ENCODE measurements at places on chromosomes 2 and 18. TPM values are rescaled to one million over a fixed set of nuclear protein-coding genes. Genes with fewer than 3 reads are reported as not detected.
A peak's percentile ranks its signal among the peaks of the same experiment; 100 is the strongest.

The MATN3 gene
- 0.23 TPM for total RNA-seq

The RBBP8 gene
- total RNA-seq, result 3.9 TPM

The CD8B gene
- total RNA-seq, result 139 TPM

The SLC5A7 gene
- not detected for total RNA-seq

The GALNT1 gene
- 34.2 TPM for total RNA-seq

The GALNT14 gene
- total RNA-seq, result not detected

GRCh38 chr2:10554961-10555809 lies 107.1 kb upstream of the ODC1 start:
- no peak for DNase-seq
- H3K4me3 ChIP-seq, result no peak overlapping the region
- no peaks in the 10 kb centered on the region for H3K4me1 ChIP-seq
- H3K27ac ChIP-seq, result no peak overlapping the region
- H3K27me3 ChIP-seq, result no peaks in the 10 kb centered on the region

- no peaks in the 10 kb centered on the region for H3K27me3 ChIP-seq
- H3K36me3 ChIP-seq, result no peaks in the 10 kb centered on the region
- no peak overlapping the region for H3K27ac ChIP-seq
- no peak overlapping the region for H3K4me3 ChIP-seq
- no peak for DNase-seq
- H3K4me1 ChIP-seq, result no peaks in the 10 kb centered on the region
These were observed 89.3 kb downstream of the AGAP1 start for GRCh38 chr2:235583144-235583543.

- no peak for DNase-seq
- no peak within 1 kb of the TSS for H3K27ac ChIP-seq
- H3K27me3 ChIP-seq, result no peaks in the 10 kb centered on the region
- H3K4me3 ChIP-seq, result no peak within 1 kb of the TSS
- no peaks in the 10 kb centered on the region for H3K36me3 ChIP-seq
These were observed at the start of gene CDK15 for GRCh38 chr2:201806442-201807170. CDK15 (plus strand) TSS chr2:201806537; CDS start chr2:201806665, 128 bp downstream.

DNA sequence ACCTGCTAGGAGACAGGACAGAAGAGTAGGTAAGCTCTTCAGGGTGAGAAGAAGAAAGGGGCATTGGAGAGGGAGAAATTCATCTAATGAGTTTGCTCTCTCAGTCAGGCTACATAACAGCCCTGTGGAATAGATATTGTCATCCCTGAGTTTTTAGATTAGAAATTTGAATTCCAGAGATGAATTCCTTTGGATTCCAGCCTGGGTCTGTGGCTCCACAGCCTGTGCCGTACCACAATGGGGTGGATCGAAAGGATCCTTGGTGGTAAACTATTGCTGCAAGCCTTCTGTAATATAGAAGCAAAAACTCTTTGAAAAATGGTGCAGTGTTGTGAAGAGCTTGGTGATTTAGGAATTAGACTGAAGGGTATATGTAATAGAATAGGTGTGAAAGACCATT lies 21.0 kb downstream of the MYO1B start:
- no peak for DNase-seq
- no peak overlapping the region for H3K4me3 ChIP-seq
- H3K27me3 ChIP-seq, result no peaks in the 10 kb centered on the region
- H3K4me1 ChIP-seq, result no peaks in the 10 kb centered on the region

DNA sequence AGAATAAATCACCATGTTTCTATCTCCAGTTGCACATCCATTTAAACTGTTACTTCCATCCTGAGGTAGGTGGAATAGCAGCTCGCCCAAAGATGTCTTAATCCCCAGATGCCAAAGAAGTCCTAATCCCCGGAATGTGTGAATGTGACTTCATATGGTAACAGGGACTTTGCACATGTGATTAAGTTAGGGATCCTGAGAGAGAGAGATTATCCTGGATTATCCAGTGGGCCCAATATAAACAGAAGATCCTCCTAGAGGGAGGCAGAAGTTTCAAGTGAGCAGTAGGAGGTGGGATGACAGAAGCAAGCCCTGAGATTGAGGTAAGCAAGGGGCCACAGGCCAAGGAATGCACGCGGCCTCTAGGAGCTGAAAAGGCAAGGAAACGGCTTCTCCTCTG lies 19.8 kb downstream of the CREG2 start:
- H3K4me1 ChIP-seq, result no peaks in the 10 kb centered on the region
- H3K4me3 ChIP-seq, result no peak overlapping the region
- no peaks in the 10 kb centered on the region for H3K27me3 ChIP-seq
- DNase-seq, result no peak

- H3K4me3 ChIP-seq, result no peak overlapping the region
- no peaks in the 10 kb centered on the region for H3K27me3 ChIP-seq
- H3K4me1 ChIP-seq, result no peaks in the 10 kb centered on the region
- H3K27ac ChIP-seq, result no peak overlapping the region
- no peaks in the 10 kb centered on the region for H3K36me3 ChIP-seq
These were observed 166.0 kb upstream of the STK17B start for GRCh38 chr2:196337208-196337953.

DNA sequence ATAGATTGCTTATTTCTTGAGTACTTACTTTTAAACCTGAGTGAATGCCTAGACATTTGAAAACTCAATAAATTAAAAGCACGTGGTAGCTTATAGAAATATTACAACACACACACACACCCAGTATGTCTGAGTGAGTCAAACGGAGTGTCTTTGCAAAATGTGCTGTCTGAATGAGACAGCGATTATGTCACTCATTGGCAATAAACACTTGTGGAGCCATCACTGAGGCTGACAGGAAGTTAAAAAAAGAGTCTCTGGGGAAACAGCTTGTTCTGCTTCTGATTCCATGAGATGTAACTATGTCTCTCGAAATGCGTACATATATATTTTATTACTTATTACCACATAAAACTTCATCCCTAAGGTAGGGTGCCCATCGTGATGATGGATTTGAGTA lies 22.3 kb upstream of the VPS4B start:
- H3K4me1 ChIP-seq, result no peaks in the 10 kb centered on the region
- no peak for DNase-seq
- no peak overlapping the region for H3K27ac ChIP-seq
- H3K36me3 ChIP-seq, result no peaks in the 10 kb centered on the region
- no peaks in the 10 kb centered on the region for H3K27me3 ChIP-seq

DNA sequence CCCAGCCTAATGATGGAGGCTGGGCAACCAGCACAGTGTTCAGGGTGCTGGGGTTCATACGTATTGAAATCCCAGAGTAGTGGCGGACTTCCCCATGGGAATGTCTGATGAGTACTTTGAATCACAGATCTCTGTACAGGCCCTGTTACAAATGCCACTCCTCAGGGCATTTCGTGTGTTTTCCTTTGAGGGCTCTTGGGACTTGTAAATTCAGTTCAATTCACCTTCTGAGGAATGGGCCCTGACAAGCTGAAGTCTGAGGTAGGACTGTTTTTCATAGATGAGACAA lies 288 bp upstream of the RDH14 start:
- H3K36me3 ChIP-seq, result no peaks in the 10 kb centered on the region
- DNase-seq, result no peak
- peak overlapping the region; percentile 74 for H3K27ac ChIP-seq

GRCh38 chr18:51999351-51999750 lies 340.6 kb upstream of the DCC start:
- no peak for DNase-seq
- H3K27ac ChIP-seq, result no peak overlapping the region
- no peaks in the 10 kb centered on the region for H3K36me3 ChIP-seq
- H3K27me3 ChIP-seq, result no peaks in the 10 kb centered on the region
- no peaks in the 10 kb centered on the region for H3K4me1 ChIP-seq
- no peak overlapping the region for H3K4me3 ChIP-seq

DNA sequence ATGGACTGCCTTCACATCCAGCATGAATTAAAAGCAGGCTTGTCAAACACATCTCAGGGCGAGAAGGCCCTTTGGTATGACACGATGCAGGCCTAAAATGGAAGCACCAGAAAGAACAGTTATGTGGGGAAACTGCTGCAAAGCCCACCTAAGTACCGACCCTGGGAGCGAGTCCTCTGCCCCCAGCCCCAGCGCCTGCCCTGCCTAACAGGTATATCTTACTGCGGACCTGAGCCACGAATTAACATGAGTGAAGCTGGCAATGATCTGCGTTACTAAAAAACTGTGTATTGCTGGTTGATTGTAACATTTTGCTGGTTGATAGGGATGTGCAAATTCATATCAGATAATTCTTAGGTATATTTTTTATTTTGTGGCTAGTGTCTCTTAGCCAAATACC lies 441.5 kb downstream of the ZNF516 start:
- no peaks in the 10 kb centered on the region for H3K36me3 ChIP-seq
- no peaks in the 10 kb centered on the region for H3K4me1 ChIP-seq

DNA sequence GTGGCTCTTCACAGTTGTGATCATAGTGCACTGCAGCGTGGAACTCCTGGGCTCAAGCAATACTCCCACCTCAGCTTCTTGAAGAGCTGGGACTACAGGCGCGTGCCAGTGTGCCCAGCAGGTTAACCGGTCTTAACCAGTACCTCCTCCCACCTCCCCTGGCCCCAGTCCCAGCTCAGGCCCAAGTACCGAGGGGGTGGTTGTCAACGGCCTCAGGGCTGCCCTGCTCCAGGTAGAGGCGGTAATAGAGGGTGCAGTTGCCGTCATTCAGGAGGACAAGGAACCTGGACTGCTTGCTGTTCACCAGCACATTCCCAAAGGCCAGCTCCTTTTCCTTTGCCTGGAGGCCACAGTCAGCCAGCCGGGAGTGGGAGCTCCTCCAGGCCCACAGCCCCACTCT lies 19.7 kb downstream of the CFAP65 start:
- no peak for DNase-seq
- peaks cover 40% of the 10 kb centered on the region for H3K27me3 ChIP-seq
- no peaks in the 10 kb centered on the region for H3K4me1 ChIP-seq
- no peak overlapping the region for H3K27ac ChIP-seq

DNA sequence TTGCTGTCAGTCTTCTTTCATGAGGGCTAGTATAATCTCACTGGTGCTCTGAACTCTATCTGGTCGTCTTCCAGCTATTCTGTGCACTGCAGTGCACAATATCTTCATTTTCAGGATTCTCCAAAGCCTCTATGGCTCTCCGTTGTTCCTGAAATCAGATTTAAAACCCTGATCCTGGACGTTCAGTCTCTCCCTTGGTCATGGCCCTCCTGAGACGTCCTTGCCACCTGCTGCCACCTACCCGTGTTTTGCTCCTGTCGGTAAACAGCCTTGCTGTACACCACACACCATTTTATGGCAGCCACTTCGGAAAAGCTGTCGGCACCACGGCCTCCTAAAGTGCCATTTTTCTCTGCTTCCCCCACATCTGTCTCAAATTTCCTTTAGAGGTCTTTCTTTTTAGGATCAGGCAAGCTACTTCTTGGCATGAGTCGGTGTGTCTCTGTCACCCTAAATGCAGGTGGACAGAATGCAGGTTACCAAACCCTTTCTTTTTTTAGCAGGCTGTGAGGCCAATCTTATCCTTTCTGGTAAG lies 170.0 kb downstream of the HRH4 start:
- H3K36me3 ChIP-seq, result no peaks in the 10 kb centered on the region
- no peak overlapping the region for H3K4me3 ChIP-seq
- DNase-seq, result no peak
- no peak overlapping the region for H3K27ac ChIP-seq
- no peaks in the 10 kb centered on the region for H3K27me3 ChIP-seq
- H3K4me1 ChIP-seq, result no peaks in the 10 kb centered on the region

DNA sequence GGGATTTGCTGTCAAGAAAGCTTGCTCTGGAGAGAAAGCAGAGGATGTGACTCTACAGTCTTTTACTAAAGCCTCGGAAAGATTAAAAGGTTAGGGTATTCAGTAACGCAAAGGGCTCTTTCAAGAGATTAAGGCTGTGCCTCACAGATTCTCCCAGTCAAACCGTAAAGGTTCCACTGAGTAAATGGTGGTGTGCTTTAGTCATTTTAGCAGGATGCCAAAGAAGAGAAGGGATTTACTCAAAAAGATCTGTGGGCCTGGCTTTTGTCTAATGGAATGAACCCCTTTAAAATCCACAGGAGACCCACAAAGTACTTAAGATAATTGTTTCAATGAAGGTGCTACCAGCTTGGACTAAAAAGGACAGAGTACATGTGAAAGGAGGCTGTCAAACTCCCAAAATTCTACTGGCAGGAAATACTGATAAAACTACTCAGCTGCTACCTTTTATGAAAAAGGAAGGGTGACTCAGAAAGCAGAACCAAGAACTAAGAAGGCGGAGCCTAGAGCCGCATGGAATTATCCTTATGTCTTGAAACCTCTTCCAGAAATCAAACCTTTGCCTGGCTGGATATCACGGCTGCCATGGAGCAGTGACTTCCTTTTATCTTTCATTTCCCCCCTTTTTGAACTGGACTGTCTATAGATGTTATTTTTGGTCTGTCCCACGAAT lies 670.2 kb upstream of the ZEB2 start:
- H3K4me1 ChIP-seq, result no peaks in the 10 kb centered on the region
- no peak for DNase-seq
- no peaks in the 10 kb centered on the region for H3K36me3 ChIP-seq
- H3K27ac ChIP-seq, result no peak overlapping the region
- H3K4me3 ChIP-seq, result no peak overlapping the region

GRCh38 chr2:220510668-220511067 lies 883.2 kb downstream of the SLC4A3 start:
- H3K4me1 ChIP-seq, result no peaks in the 10 kb centered on the region
- no peak for DNase-seq
- no peaks in the 10 kb centered on the region for H3K27me3 ChIP-seq
- no peak overlapping the region for H3K4me3 ChIP-seq

DNA sequence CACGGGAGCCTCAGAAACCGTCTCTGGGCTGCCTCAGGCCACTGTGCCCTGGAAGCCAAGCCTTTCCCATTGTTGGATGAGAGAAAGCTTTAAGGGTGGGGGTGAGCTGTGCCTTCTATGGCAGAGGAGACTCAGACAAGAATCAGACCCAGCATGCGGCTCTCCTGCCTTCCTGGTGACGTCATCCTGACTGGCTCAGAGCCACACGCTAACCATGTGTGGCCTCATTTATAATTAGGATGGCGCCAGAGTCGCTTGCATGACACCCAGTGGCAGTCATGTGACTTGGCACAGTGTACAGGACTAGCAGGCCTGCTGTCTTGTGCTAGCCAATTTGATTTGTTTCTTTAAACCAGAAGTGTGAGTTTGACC lies 99.1 kb downstream of the SH3BP4 start:
- H3K27ac ChIP-seq, result no peak overlapping the region
- no peaks in the 10 kb centered on the region for H3K36me3 ChIP-seq
- no peak overlapping the region for H3K4me3 ChIP-seq
- no peak for DNase-seq
- H3K4me1 ChIP-seq, result peaks cover 2% of the 10 kb centered on the region
- H3K27me3 ChIP-seq, result peaks cover 11% of the 10 kb centered on the region

Data from T-cell (primary cell).